Urinary bladder (tissue), 4 donors: ENCODE measurements at places on chromosomes 6 and 20. TPM values are rescaled to one million over a fixed set of nuclear protein-coding genes. Genes with fewer than 3 reads are reported as not detected.

- no peak for DNase-seq
Observed at GRCh38 chr6:168648240-168649125, 207.5 kb downstream of the SMOC2 start.

The RPL7L1 gene
- total RNA-seq: 96.9 TPM

The BYSL gene
- 8.7 TPM for total RNA-seq

The PLEKHG1 gene
- 39.5 TPM for total RNA-seq

The ATP9A gene
- total RNA-seq: 25.6 TPM

The SNAP91 gene
- 5.2 TPM for total RNA-seq

- no peak for DNase-seq
Observed at GRCh38 chr6:7406743-7407142, 17.1 kb downstream of the RIOK1 start.

- DNase-seq: no peak
Observed at GRCh38 chr20:2907519-2907918, 34.2 kb downstream of the PTPRA start.

DNA sequence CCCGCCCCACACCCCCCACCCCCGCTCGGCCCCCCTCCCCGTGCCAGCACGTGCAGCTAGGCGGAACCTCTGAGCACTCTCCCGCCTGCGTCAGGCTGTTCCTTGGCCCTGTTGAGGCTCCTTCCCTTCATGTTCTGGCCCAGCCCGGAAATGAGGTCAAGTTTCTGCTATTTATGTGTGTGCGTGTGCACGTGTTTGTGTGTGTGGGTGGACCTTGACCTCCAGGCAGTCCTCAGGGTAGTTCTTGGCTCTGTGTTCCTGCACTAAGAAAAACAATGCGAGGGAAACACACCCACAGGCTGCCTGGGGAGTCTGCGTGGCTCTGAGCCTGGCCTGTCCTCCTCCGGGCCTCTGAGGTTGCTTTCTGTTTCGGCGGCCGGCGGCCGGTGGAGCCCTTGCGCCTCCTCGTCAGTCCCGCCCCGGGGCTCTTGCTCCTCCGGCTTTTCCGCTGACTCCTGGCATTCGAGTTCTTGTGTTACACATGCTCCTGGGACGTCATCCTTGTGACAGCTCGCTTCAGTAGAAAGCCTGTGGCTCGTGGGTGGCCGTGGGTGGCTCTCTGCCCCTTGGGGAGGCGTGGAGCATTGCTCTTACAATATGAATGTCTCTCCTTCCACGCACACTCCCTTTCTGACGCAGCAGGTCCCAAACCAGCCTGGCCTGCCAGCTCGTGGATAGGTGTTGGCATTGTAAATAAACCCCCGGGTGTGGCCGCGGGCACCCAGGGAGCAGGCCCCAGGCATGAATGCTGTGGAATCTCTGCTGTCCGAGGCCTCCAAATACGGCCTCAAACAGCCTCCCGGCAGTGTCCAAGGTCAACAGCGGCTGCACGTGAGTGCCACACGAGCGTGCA lies 10.0 kb downstream of the SLCO4A1 start:
- peak; percentile 89 for DNase-seq

The FOXC1 gene
- 7.3 TPM for total RNA-seq

DNA sequence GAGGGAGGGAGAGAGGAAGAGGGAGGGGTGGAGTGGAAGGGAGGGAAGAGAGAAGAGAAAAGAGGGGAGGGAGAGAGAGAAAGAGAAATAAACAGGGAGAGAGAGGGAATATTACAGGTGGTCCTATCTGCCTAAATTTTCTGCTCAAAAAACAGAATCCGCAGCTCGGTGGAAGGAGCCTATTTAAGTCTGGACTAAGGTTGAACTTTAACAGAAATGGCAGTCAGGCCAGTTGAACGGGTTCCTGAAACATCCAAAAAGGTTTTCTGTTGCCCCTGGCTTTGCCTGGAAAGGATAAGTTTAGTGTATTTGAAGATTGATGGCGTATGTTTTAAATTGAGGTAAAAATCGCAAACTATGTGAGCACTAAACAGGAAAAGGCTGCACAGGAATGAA lies 2.2 kb downstream of the TFAP2B start:
- no peak for DNase-seq

The LIN28B gene
- total RNA-seq: 0.37 TPM

DNA sequence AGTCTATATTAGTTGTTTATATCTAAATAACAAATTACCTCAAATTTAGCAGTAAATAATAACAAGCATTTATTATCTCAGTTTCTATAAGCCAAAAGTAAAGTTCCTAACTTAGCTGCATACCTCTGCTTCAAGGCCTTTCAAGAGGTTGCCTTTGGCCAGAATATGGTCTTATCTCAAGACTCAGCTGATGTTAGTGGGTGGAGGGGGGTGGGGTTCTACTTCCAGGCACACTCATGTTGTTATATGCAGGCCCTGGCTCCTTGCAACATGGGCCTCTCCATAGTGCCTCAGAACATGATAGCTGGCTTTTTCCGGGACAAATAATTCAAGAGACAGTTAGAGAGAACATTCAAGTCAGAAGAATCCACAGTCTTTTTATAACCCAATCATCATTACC lies 266.0 kb downstream of the ADGRB3 start:
- DNase-seq: no peak

- DNase-seq: no peak
Observed at GRCh38 chr20:62736026-62736406, 27.4 kb downstream of the NTSR1 start.

The MOXD1 gene
- total RNA-seq: 123 TPM

The EMILIN3 gene
- total RNA-seq: 4.1 TPM

DNA sequence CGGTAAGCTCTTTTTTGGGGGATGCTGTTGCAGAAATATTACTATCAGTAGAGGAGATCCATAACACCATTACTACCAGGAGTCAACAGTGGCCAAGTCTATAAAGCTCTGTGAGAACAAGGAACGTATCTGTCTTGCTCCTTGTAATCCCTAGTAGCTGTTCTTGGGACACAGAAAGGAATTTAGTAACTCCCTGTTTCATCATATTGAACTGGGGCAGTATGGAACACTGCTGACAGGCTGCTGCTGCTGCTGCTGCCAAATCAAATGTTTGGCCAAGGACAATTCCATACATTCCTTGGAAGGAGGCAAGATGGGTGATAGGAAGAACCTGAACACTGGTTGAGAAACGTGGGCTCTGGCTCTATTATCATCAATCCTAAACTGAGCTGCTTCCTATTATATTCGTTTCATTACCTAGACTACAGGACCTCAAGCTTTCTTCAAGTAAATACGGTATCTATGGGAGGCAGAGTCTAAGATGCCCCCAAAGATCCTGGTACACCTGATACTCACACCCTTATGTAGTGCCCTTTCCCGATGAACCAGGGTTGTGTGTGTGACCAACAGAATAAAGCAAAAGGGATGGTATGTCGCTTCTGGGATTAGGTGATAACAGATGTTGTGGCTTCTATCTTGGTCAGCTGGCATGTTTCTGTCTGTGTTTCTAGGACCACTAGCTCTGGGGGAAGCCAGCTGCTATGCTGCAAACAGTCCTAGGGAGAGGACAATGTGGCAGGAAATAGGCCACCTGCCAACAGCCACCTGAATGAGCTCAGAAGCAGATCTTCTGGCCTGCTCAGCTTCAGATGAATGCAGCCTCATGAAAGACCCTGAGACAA lies 39.5 kb downstream of the ELOVL5 start:
- DNase-seq: no peak

DNA sequence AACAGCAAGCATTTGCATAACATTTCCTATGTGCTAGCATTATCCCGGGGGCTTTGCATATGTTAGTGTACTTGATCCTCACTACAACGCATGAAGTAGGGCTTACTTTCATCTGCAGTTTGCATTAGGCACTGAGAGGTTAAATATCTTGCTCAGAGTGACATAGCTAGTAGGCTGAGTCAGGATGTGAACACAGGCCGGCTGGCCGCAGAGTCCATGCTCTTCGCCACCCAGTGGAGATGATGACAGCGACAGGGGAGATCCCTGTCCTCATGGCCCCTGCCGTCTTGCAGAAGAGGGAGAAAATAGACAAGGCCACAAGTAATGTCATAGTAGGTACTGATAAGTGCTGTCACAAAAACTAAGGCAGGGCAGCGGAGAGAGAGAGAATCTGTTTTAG lies 46.9 kb downstream of the LYRM4 start:
- no peak for DNase-seq

The SLC32A1 gene
- total RNA-seq: not detected

- DNase-seq: no peak
Observed at GRCh38 chr6:97656236-97656635, 373.2 kb upstream of the MMS22L start.

The RAET1E gene
- 0.74 TPM for total RNA-seq

The EPPIN gene
- total RNA-seq: not detected

The BTBD9 gene
- 34.2 TPM for total RNA-seq

The OPRL1 gene
- 1.1 TPM for total RNA-seq

DNA sequence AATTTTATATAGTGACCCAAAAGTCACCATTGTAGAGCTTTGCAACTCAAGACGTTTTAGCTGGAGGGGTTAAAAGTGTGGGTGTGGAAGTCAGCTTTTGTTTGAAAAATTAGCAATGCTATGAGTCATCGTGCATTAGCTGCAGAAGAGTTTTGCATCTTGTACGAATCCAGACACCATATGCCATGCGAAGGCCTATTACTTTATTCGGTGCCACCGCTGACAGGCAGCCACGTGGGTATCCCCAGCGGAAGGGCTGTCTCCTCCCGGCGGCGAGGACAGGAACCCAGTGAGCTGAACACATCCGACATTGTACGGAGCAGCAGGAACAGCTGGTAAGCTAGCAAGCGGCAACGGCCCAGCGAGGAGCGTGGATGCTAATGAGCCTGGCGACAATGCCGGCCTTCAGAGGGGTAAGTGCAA lies 84.4 kb downstream of the INSM1 start:
- peak; percentile 25 for DNase-seq

DNA sequence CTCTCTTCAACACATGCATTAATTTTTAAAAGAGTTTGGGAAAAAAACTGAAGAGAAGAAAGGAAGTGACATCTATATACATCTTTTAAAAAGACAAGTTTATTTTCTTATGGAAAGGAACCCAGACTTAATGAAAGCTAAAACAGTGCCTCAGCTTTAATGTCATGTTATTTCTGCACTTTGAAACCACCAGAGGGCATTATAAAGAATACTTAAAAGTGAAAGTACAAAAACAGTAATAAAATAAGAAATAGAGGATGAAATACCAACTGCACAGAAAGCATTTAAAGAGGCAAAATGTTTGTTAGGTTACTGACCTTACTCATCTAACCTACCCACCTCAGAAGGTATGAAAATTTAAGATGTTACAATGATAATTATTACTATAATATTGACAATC lies 98.8 kb downstream of the HUS1B start:
- DNase-seq: no peak

GRCh38 chr20:57791966-57792365 lies 82.2 kb upstream of the PMEPA1 start:
- DNase-seq: no peak

DNA sequence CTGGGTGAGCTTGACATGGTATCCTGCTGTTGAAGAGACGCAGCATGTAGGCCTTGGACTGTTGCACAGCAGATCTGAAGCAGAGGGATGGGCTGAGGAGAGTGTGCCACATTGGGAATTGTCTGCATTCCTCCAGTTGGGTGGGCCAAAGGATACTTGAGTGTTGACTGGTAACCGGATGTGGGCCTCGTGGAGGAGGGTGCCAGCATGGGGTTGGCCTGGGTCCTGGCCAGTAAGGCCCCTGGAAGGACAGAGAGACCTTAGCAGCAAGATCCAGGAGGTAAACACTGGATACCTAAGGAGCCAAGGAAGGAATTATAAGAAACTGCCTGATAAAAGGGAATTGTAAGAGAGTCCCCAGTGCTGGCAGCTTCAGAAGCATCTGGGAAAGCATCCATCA lies 76.9 kb downstream of the FIG4 start:
- no peak for DNase-seq

- DNase-seq: no peak
Observed at GRCh38 chr6:45445364-45445748, 67.6 kb upstream of the SUPT3H start.

GRCh38 chr6:159682295-159682694 lies 10.7 kb downstream of the SOD2 start:
- no peak for DNase-seq

The WFDC12 gene
- total RNA-seq: not detected

The OR2B6 gene
- total RNA-seq: not detected

The DLK2 gene
- total RNA-seq: 2.0 TPM

DNA sequence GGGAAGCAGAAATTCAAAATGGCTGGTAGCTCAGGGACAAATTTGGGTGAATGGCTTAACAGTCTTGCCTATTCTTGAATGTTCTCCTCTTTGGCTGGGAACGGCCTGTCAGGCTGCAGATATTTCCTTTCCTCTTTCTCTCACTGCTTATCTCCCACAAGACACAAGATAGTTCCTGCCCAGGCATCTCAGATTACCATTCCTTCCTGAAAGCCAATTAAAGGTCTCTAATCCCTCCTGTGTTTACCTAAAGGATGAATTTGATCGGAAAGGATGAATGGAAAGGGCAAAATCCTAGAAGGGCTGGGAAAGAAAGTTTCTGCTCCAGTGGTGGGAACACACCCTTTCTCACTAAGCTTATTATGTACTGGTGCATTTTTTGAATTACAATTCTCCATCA lies 95.9 kb upstream of the JAG1 start:
- no peak for DNase-seq
